ENCODE measurements at places on chromosomes 2 and 18.
A peak's percentile ranks its signal among the peaks of the same experiment; 100 is the strongest.

DNA sequence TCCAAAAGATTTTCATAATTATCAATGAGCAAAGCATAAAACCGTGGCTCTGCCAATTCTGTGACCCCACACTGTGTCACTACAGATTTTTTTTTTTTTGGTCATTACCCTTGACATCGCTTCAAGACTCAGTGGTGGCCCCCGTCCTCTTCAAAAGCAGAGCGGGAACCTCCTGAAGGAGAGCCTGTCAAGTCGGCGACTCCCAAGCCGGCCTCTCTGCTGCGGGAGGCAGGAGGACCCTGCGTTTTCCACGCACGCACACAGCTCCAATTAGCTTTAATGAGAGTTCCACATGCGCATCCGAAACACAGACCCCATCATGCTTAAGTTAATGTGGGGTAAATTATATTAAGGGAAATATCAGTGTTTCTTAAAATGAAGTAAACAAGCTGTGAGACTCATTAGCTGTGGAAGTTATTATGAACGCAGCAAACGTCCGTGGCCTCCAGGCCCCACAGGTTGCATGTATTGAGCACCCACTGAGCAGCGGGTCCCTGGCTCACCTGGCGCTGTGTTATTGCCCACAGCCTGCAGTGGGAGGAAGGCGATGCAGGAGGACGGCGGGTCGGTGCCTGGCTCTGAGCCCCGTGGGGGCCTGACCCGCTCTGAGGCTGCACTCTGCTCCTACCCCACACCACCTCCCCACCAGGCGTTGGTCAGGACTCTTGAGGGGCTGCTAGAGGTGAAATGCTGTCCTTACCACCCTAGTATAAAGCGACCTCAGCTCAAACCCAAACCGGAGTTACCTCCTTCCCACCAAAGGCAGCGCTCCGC lies 181.0 kb upstream of the SALL3 start:
- DNase-seq: no peak

GRCh38 chr2:216871333-216871934 lies 11.6 kb upstream of the TNP1 start:
- DNase-seq: no peak

DNA sequence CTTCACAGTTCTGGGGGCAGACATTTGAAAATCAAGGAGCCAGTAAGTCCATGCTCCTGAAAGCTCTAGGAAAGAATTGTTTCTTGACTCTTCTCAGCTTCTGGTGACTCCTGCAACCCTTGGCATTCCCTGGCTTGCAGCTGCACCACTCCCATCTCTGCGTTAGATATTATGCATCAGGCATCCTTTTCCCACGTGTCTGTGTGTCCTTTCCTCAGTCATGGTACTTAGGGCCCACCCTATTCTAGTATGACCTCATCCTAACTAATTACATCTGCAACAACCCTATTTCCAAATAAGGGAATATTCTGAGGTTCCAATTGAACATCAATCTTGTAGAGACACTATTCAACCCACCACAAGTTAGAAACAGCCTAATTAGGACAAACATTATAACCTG lies 931.7 kb upstream of the CHAC2 start:
- DNase-seq: no peak

DNA sequence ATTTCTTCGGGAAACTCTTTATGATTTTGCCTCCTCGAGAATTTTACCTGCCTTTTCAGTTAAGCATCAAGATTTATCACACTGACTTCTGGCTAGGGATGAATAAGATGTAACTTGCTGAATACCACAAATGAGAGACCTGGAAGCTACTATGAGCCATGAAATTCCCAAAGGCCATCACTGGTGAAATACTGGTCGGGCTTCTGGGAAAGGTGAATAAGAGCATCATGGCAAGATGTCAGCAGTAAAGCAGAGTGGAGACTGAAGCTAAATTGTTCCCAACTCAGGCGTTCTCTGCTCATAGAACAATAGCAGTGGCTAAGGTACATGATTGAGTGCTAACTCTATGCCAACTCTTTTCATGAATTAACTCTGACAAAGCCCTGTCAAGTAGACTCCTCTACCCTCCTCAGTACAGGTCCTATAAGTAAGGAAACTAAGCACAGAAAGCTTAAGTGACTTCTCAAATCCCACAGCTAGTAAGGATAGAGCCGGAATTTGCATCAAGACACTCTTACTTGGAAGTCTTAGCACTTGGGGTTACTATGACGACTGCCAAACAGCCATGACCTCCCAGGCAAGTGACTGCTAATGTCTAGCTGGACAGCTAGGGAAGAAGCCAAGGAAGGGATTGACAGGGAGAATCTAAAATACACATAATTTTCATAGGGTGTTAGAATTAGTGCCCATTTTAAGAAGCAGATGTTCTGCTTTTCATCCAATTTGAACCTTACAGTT lies 22.7 kb upstream of the DSC3 start:
- DNase-seq: no peak

GRCh38 chr2:223782629-223783028 lies 54.8 kb downstream of the AP1S3 start:
- DNase-seq: no peak

- DNase-seq: no peak
Measured at GRCh38 chr2:165573534-165574461, 104.3 kb downstream of the CSRNP3 start.

GRCh38 chr18:48922801-48923730 lies 27.7 kb downstream of the SMAD7 start:
- DNase-seq: peak; percentile 97

DNA sequence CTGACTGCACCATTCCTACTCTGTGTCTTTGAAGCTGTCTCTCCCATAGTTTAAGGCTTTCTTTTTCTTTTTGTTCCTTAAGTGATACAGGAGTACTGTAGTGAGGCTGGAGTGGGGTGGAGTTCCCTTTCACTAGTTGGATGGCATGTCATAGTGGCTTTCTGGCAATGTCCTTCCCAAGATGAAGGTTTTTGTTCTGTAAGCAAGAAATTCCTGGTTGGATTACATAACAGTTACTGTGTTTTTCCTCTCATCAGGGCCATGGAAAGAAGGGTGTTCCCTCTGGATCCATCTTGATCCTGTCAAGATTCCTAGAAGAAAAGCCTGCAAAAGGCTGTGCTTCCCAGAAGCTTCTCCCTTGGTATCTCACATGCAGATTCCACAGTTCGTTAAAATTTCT lies 84.2 kb downstream of the ACKR3 start:
- DNase-seq: no peak
